Hepatocyte (in vitro differentiated cells): ENCODE measurements at places on chromosomes 3 and 15. TPM values are rescaled to one million over a fixed set of nuclear protein-coding genes. Genes with fewer than 3 reads are reported as not detected.

The GABRB3 gene
- polyA plus RNA-seq = 1.3 and 1.8 TPM in 2 replicates

The SAMMSON gene
- polyA plus RNA-seq = not detected in 2 replicates

The ST3GAL6 gene
- 9.6 and 13.1 TPM in 2 replicates for polyA plus RNA-seq

The NUP210 gene
- polyA plus RNA-seq = 6.3 and 6.7 TPM in 2 replicates

The MGLL gene
- 19.5 and 21.4 TPM in 2 replicates for polyA plus RNA-seq

The TF gene
- 401 and 642 TPM in 2 replicates for polyA plus RNA-seq

The SKOR1 gene
- polyA plus RNA-seq = 0.26 and 0.52 TPM in 2 replicates

The C3orf80 gene
- 0.46 and 0.55 TPM in 2 replicates for polyA plus RNA-seq

The FBN1 gene
- polyA plus RNA-seq = 69.4 and 76.6 TPM in 2 replicates

The ARIH1 gene
- polyA plus RNA-seq = 62.9 and 76.3 TPM in 2 replicates

The TRH gene
- 0.27 TPM in 1 of 2 replicates, not detected in the other for polyA plus RNA-seq

The NAALADL2 gene
- 3.4 and 11.3 TPM in 2 replicates for polyA plus RNA-seq

The KLF13 gene
- 27.3 and 32.7 TPM in 2 replicates for polyA plus RNA-seq

The CILP gene
- 69.2 and 96.4 TPM in 2 replicates for polyA plus RNA-seq

The RTP1 gene
- not detected in 2 replicates for polyA plus RNA-seq

- H3K4me3 ChIP-seq = no peak overlapping the region
- peaks cover 6% of the 10 kb centered on the region for H3K27me3 ChIP-seq
- no peaks in the 10 kb centered on the region for H3K36me3 ChIP-seq
- no peak for DNase-seq
Measured at GRCh38 chr3:181735911-181736310, 24.2 kb downstream of the SOX2 start.

DNA sequence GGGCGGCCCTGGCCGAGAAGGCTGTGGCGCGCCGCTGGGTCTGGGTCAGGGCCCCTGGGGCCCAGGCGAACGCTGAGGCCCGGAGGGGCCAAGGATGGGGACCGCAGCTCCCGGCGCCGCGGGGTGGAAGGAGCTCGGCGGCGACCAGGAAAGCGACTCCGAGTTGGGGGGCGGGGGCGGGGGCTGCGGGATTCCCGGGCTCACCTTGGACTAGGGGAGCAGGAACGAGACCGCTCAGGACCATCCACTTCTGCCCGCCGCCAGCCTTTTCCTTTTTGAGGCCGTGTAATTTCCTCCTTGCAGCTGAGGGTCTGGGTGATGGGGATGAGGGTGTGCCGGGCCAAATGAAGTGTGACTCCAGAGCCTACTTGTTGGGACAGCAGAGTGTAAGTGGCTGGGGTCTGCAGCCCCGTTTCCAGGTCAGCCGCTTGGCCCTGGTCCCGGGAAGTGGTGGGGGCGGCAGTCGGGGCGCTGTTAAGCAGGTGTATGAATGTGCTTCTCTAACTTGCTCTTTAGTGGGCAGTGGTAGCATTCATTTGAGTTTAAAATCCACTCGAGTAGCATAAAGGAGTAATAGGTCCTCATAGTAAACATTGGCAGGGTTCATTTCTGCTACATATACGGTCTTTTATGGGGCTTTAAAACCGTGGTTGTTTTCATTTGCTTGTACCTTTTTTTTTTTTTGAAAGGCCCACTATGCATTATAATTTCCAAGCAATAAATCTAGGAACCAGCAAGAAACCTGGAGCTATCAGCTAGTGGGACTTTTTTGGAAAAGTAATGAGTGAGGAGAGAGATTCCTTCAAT is 717 bp downstream of the PXK start:
- DNase-seq = peak; percentile 42
- H3K4me1 ChIP-seq = peaks cover 8% of the 10 kb centered on the region
- H3K36me3 ChIP-seq = no peaks in the 10 kb centered on the region
- H3K4me3 ChIP-seq = peak overlapping the region; percentile 94
- peak overlapping the region; percentile 10 for H3K27ac ChIP-seq

DNA sequence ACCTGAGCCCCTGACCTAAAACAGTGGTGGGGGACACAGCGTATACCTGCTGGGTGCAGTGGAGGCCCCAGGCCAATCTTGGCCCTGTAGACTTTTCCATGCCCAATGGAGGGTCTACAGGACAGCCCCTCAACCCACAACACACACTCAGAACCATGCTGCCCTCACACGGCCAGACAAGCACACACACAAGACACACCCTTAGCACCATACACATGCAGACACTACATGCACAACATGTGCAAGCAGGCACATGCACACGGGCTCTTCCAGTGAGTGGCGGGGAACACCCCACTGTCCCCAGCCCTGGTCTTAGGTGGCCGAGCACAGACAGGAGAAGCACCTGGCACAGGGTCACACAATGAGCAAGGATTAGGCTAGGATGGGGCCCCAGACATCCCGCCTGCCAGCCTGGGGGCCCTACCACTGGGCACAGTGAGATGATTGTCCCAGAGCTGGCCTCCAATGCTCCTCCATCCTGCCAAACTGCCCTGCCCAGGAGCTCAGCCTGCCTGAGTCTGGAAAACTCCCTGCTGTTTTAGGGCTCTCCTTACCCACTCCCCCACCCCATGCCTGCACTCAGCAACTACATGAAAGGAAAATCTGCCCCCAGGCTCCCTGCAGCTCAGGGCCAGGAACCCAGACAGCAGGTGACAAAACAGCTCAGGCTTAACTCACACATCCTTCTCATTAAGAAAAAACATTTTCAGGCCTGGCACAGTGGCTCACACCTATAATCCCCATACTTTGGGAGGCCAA is 15.8 kb downstream of the IQSEC1 start:
- no peaks in the 10 kb centered on the region for H3K4me1 ChIP-seq
- no peak overlapping the region for H3K4me3 ChIP-seq
- H3K27ac ChIP-seq = no peak overlapping the region
- no peaks in the 10 kb centered on the region for H3K27me3 ChIP-seq

- H3K4me1 ChIP-seq = peaks cover 23% of the 10 kb centered on the region
- no peak for DNase-seq
- no peaks in the 10 kb centered on the region for H3K36me3 ChIP-seq
- H3K4me3 ChIP-seq = no peak overlapping the region
- no peak overlapping the region for H3K27ac ChIP-seq
Measured at GRCh38 chr3:9875448-9875847, 4.6 kb downstream of the CIDEC start.

DNA sequence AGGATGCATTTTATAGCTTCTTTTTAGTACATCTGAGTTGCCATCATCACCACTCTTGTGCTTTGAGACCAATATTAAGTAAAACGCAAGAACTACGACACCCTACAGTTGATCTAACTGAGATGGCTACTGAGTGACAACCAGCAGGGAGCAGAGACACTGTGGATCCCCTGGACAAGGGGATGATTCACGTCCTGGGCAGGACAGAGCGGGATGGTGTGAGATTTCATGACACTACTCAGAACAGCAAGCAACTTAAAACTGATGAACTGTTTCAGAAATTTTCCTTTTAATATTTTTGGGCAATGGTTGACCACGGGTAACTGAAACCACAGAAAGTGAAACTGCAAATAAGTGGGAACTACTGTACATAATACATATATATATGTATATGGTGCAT is 299.2 kb downstream of the ADAMTS17 start:
- no peaks in the 10 kb centered on the region for H3K36me3 ChIP-seq
- H3K27me3 ChIP-seq = no peaks in the 10 kb centered on the region
- H3K4me3 ChIP-seq = no peak overlapping the region
- H3K4me1 ChIP-seq = no peaks in the 10 kb centered on the region
- no peak overlapping the region for H3K27ac ChIP-seq
- no peak for DNase-seq

GRCh38 chr3:137026701-137027100 is 68.9 kb downstream of the IL20RB start:
- peaks cover 12% of the 10 kb centered on the region for H3K27me3 ChIP-seq
- H3K4me3 ChIP-seq = no peak overlapping the region
- DNase-seq = no peak
- H3K27ac ChIP-seq = no peak overlapping the region
- no peaks in the 10 kb centered on the region for H3K4me1 ChIP-seq
- H3K36me3 ChIP-seq = no peaks in the 10 kb centered on the region

GRCh38 chr15:92041371-92041770 is 187.9 kb downstream of the SLCO3A1 start:
- H3K36me3 ChIP-seq = no peaks in the 10 kb centered on the region
- peaks cover 3% of the 10 kb centered on the region for H3K27me3 ChIP-seq
- no peak overlapping the region for H3K4me3 ChIP-seq
- DNase-seq = no peak
- H3K27ac ChIP-seq = no peak overlapping the region

DNA sequence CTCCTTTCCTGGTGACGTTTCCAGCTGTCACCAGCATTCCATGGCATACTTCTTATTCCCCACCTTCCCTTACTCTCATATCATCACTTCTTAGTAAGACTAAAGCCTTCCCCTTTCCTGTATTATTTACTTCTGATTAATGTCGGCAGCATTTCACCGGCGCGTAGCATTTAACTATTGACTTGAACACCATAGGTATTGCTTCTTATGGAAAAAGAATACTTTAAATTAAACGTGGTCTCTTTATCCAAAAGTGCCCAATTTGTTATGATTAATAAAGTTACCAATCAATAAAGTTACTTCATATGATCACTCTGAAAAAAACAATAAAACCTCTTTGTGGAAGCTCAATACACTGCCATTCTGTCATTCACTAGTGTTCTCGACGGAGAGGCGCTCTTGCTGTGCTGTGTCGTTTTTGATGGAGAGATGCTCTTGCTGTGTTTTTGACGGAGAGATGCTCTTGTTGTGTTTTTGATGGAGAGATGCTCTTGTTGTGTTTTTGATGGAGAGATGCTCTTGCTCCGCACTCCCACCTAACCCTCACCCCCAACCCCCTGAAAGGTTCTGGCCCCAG is 165.0 kb downstream of the XXYLT1 start:
- H3K4me3 ChIP-seq = no peak overlapping the region
- H3K27me3 ChIP-seq = no peaks in the 10 kb centered on the region
- no peaks in the 10 kb centered on the region for H3K36me3 ChIP-seq
- peak overlapping the region; percentile 80 for H3K27ac ChIP-seq
- no peak for DNase-seq

GRCh38 chr3:65751123-65751700 is 287.5 kb downstream of the MAGI1 start:
- peak; percentile 63 for DNase-seq
- no peaks in the 10 kb centered on the region for H3K27me3 ChIP-seq
- no peak overlapping the region for H3K27ac ChIP-seq
- H3K36me3 ChIP-seq = no peaks in the 10 kb centered on the region
- H3K4me3 ChIP-seq = no peak overlapping the region

DNA sequence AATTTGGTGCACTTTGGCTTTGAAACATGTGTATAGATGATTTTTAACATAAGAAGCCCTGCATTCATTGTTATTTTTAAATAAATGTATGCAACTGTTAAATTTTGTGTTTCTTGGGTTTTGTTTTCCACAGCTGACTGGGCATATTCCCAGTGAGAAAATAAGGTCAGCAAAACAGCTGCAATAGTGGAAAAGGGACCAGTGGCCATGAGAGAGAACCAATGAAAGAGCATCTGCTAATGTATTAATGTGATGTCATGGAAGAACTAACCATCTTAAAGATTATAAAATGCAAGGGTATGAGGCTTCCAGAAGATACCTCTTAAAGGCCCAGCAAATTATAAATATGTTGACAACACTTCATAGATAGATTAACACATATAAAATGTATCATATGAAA is 31.0 kb upstream of the KBTBD12 start:
- no peak overlapping the region for H3K27ac ChIP-seq
- no peak for DNase-seq
- no peaks in the 10 kb centered on the region for H3K36me3 ChIP-seq

- no peak overlapping the region for H3K27ac ChIP-seq
- H3K4me3 ChIP-seq = no peak overlapping the region
- no peaks in the 10 kb centered on the region for H3K36me3 ChIP-seq
- peaks cover 21% of the 10 kb centered on the region for H3K4me1 ChIP-seq
Measured at GRCh38 chr3:171088496-171088895, 62.0 kb upstream of the SLC2A2 start.

DNA sequence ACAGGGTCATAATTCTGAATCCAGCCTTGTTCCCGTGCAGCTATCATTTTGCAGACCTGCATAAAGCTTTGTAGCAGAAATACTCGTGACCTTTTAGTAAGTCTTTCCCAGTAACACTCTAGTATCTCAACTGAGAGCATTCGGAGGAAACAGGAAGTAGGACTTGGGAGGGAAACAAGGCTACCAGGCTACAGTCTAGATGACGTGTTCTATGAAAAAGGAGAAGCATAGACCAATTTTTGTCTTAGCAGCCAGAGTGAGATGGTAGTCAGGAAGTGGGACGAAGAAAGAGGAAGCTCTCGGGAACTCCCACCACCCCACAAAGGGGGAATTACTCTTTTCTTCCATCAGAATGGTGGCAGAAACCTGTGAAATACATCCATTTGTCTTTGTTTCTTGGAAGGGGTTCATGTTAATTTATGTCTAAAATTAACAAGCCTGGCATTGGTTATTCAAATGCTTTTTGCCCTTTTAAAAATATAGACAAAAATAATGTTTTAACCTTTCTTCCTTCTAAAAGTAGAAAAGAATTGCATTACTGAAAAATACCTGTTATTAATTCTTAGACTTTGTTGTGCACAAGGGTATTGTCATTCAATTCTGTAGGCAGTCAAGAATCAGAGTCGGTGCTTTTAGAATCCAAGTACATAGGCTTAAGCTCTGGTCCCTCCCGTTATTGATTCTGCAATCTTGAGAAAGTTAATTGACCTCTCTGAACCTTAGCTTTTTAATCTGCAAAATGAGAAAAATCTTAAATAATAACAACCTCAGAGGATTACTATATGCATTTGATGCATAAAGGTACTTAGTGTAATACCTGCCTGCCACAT is 1.6 kb upstream of the SUCNR1 start:
- H3K27ac ChIP-seq = peak overlapping the region; percentile 21
- H3K4me3 ChIP-seq = no peak overlapping the region
- DNase-seq = no peak
- no peaks in the 10 kb centered on the region for H3K36me3 ChIP-seq
- H3K27me3 ChIP-seq = no peaks in the 10 kb centered on the region

GRCh38 chr15:96515371-96515770 is 184.9 kb downstream of the NR2F2 start:
- no peak overlapping the region for H3K27ac ChIP-seq
- DNase-seq = peak; percentile 41
- no peaks in the 10 kb centered on the region for H3K27me3 ChIP-seq
- no peaks in the 10 kb centered on the region for H3K36me3 ChIP-seq
- no peak overlapping the region for H3K4me3 ChIP-seq

- DNase-seq = no peak
- H3K27me3 ChIP-seq = no peaks in the 10 kb centered on the region
- no peaks in the 10 kb centered on the region for H3K4me1 ChIP-seq
- H3K4me3 ChIP-seq = no peak overlapping the region
- H3K36me3 ChIP-seq = no peaks in the 10 kb centered on the region
Measured at GRCh38 chr3:61565569-61565968, 4.2 kb downstream of the PTPRG start.

- H3K27ac ChIP-seq = no peak overlapping the region
- H3K4me3 ChIP-seq = no peak overlapping the region
- H3K27me3 ChIP-seq = no peaks in the 10 kb centered on the region
- peaks cover 26% of the 10 kb centered on the region for H3K4me1 ChIP-seq
- H3K36me3 ChIP-seq = no peaks in the 10 kb centered on the region
Measured at GRCh38 chr3:14440168-14440518, 37.7 kb downstream of the SLC6A6 start.

DNA sequence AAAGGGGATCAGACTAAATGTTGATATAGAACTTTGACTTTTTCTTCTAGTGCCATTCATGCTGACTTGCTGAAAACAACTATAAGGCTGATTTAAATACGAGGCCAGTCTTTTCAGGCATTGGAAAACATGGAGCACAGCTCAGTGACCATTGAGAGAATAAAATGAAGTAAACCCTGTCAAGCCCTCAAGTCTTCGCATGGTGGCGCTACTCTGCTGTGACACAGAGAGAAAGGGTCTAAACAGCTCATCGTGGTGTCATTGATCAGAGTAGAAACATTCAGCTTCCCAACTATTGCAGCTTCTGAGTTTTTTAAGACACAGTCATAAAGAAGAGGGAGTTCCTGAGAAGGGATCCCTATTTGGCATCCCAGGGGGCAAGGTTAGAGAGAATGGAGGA is 716.2 kb downstream of the DIPK2A start:
- H3K36me3 ChIP-seq = no peaks in the 10 kb centered on the region
- H3K27ac ChIP-seq = no peak overlapping the region
- no peak overlapping the region for H3K4me3 ChIP-seq
- DNase-seq = no peak
- no peaks in the 10 kb centered on the region for H3K4me1 ChIP-seq
